ENCODE measurements at places on chromosomes 3 and 15.

- DNase-seq: no peak
These were observed 23.0 kb upstream of the RBSN start for GRCh38 chr3:15121936-15122335.

GRCh38 chr3:13873818-13874217, 6.1 kb downstream of the WNT7A start:
- no peak for DNase-seq

DNA sequence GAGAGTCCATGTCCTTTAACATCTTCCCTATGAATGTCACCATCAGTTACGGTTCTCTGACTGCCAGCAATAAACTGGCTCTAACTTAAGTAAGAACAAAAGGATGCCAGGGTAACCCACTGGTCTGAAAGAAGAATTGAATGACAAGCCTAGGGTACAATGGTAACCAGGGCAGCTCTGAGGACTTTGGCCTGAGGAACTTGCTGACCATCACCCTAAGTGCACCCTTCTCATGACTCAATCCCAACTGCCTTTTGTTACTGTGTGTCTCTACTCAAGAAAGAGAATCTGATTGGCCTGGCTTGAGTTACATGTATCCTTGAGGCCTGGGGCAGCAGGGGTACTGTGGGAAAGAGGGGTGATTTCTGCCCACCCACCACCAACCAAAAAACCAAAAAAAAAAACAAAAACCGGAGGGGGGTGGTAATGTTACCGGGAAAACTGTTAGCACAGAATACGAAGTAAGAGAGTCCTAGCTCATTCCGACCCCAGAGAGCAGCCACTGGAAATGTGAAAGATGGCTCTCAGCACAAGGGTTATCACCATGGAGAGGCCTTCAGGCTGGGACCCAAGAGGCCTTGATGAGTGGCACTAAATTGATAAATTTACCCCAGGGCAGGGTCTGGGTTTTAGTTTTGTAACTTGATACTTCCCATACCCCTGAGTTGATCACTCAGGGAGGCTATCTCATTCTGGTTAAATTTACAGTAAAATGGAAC, 9.3 kb upstream of the SLC28A1 start:
- no peak for DNase-seq

DNA sequence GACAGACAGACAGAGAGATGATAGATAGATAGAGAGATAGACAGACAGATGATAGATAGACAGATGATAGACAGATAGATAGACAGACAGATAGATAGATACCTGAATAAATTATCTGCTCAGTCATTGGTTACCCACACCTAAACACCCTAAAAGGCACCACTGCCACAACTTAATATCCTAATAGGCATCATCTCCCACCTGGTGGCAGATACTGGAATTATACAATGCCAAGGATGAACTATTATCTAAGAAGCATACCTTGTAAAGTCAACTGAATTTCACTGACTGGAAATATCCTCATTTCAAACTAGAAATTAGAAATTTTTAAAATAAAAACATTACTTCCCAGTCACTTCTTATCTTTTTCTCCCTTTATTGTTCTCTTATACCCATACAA, 19.4 kb upstream of the ATP8B4 start:
- no peak for DNase-seq

DNA sequence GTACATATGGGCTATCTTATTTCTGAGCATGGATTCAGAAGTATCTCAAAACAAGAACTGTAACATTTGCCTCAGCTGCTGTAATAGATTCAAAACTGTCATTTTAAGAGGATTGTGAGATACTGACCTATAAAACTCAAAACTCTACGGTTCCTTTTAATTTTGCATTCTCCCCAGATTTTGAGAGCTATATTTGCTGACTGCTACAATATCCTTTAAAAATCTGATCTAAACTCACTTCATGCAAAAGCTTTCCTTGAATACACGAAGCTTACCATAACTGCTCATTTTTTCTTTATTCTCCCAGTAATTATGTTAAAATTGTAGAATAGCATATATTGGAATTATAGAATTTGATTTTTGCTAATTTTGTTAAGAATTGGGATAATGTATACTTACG, 158.7 kb upstream of the ROBO1 start:
- no peak for DNase-seq

DNA sequence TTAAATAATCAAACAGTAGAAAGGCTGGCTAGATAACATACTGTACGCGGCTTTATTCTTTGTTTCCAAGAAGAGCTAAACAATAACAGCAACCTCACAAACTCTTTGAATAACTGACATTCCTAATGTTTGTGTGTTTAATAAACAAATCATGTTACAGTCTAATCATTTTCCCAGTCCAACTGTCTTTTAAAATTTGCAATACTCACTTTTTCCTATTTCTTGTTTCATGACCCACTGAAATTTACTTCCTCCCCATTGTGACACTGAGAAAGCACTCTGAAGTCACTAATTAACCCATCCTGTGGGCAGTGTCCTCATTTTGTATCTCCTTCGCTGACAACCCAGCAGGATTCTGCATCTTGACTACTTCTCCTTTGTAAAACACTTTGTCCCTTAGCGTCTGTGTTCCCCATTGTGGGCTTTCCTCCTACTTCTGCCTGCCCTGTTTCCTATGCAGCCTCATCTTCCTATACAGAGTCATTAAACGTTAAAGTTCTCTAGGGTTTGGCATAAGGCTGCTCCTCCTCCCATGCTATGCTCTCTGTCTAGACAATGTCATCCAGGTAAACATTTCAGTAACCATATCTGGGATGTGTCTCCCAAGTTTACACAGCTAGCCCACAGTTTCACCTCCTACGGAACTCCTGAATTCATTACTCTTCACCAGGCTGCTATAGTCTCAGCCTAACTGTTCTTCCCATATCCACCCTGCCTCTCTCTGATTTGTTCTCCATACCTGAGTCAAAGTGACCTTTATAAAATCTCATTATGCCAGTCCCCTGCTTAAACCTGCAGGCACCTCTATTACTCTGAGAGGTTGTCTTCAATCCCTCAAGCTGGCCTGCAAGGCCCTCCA, 148.9 kb downstream of the GREM1 start:
- no peak for DNase-seq

DNA sequence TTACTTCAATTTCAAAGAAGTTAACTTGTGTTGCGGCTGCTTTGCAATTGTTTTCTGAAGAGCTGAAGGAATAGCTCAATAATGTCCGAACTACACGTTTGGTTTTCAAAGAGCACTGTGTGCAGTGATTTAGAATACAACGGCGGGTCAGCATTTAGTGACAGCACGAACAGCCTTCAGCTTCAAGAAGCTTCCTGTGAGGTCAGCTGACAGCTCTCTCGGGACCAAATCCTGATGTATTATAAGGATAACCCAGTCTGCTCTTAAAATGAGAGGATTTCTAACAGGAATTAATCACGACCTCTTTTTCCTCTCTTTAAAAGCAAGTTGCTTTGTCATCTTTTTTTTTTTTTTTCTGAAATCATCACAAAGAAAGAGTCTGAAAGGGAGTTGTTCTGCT, 97.9 kb upstream of the UNC13C start:
- no peak for DNase-seq

GRCh38 chr15:48143856-48144255, 23.1 kb downstream of the SLC24A5 start:
- DNase-seq: no peak

GRCh38 chr15:84832448-84833040, 15.4 kb downstream of the ALPK3 start:
- no peak for DNase-seq

GRCh38 chr3:142595581-142595950, 627 bp upstream of the PLS1 start:
- DNase-seq: no peak

- no peak for DNase-seq
These were observed 31.1 kb upstream of the CAPN7 start for GRCh38 chr3:15174953-15175352.

- DNase-seq: no peak
These were observed 252.7 kb downstream of the SLC9A9 start for GRCh38 chr3:143595456-143596077.

DNA sequence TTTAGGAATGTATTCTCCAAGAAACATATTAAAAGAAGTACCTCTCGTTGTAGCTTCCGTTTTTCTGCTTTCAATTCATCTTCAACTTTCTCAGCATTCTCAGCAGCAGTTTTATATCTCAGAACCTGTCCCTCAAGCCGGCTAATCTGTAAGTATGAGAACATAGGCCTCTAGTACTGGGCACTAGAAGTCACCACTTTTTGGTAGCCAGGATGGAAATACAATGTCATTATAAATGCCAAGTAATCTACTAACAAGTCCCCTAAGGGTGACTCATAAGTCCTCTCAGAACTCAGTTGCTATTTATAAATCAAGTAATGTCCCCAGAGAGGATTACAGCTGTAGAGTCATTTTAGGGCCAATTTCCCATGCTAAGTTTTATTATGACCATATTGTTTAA, 61.1 kb downstream of the MLH1 start:
- no peak for DNase-seq

Measured in NCI-H2107 (cell line).